ENCODE measurements at places on chromosomes 3 and 15. TPM values are rescaled to one million over a fixed set of nuclear protein-coding genes. Genes with fewer than 3 reads are reported as not detected.
A peak's percentile ranks its signal among the peaks of the same experiment; 100 is the strongest.

The PLA2G4F gene
- 3.2 TPM for total RNA-seq

The ZXDC gene
- 29.0 TPM for total RNA-seq

The TXNRD3 gene
- total RNA-seq = 14.6 TPM

The EPHB1 gene
- total RNA-seq = 9.1 TPM

The LINGO1 gene
- 19.6 TPM for total RNA-seq

DNA sequence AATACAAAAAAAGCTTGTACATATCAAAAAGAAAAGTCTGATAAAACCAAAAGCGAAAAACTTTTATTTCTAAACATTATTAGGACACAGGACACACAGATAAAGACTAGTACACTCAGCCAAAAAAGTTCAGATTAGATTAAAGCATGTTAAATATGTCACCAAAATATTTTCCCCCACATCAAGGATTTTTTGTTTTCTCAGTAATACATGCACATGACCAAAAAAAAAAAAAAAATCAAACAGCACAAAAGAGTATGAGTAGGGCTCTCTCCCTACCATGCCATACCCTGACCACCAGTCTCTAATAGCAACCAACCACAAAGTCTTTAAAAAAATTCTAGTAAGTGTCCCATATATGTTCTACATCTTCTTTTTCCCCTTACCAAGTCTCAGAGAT, 77.4 kb downstream of the LRRFIP2 start:
- no peak for DNase-seq
- H3K27me3 ChIP-seq = no peaks in the 10 kb centered on the region
- H3K4me3 ChIP-seq = no peak overlapping the region
- H3K4me1 ChIP-seq = peaks cover 24% of the 10 kb centered on the region

DNA sequence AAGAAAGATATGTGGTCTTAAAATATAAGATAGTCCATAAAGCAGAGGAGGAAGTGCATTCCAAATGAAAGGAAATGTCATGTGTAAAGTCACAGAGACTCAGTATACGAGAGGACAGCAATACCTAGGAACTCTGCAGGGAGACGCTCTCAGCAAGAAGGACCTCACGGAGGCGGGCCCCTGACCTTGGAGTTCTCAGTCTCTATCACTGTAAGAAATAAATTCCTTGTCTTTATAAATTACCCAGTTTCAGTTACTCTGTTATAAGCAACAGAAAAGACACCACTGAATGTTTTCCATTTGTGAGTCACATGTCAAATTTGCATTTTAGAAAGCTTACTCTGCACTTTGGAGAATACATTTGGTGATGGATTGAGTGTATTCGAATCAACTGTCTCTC, 140.6 kb downstream of the GBE1 start:
- no peaks in the 10 kb centered on the region for H3K4me1 ChIP-seq
- no peak overlapping the region for H3K27ac ChIP-seq
- DNase-seq = no peak
- H3K4me3 ChIP-seq = no peak overlapping the region
- no peaks in the 10 kb centered on the region for H3K27me3 ChIP-seq

DNA sequence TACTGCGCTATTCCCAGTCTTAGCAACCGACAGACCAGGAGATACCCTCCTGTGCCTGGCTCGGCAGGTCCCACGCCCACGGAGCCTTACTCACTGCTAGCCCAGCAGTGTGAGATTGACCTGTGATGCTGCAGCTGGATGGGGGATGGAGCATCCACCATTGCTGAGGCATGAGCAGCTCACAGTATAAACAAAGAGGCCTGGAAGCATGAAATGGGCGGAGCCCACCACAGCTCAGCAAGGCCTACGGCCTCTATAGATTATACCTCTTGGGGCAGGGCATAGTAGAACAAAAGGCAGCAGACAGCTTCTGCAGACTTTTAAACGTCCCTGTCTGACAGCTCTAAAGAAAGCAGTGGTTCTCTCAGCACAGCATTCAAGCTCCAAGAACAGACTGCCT, 160.3 kb downstream of the ANXA2 start:
- H3K27me3 ChIP-seq = peaks cover 45% of the 10 kb centered on the region
- H3K27ac ChIP-seq = no peak overlapping the region
- H3K4me1 ChIP-seq = no peaks in the 10 kb centered on the region

GRCh38 chr3:11384074-11384473, 111.9 kb downstream of the ATG7 start:
- H3K27me3 ChIP-seq = no peaks in the 10 kb centered on the region
- no peak for DNase-seq
- H3K4me1 ChIP-seq = peaks cover 43% of the 10 kb centered on the region
- no peak overlapping the region for H3K27ac ChIP-seq

GRCh38 chr3:114299421-114299820, 5.6 kb downstream of the TIGIT start:
- no peaks in the 10 kb centered on the region for H3K4me1 ChIP-seq
- H3K36me3 ChIP-seq = no peaks in the 10 kb centered on the region
- no peak overlapping the region for H3K27ac ChIP-seq

- H3K27me3 ChIP-seq = peaks cover 71% of the 10 kb centered on the region
- no peak overlapping the region for H3K4me3 ChIP-seq
- H3K27ac ChIP-seq = no peak overlapping the region
- no peak for DNase-seq
- H3K4me1 ChIP-seq = no peaks in the 10 kb centered on the region
These were observed 2.3 kb upstream of the TNFAIP8L3 start for GRCh38 chr15:51096976-51097375.

- peaks cover 10% of the 10 kb centered on the region for H3K4me1 ChIP-seq
- H3K27ac ChIP-seq = no peak overlapping the region
- H3K4me3 ChIP-seq = no peak overlapping the region
- no peak for DNase-seq
- H3K36me3 ChIP-seq = peaks cover 7% of the 10 kb centered on the region
These were observed 361.6 kb downstream of the LSAMP start for GRCh38 chr3:116083683-116084082.

DNA sequence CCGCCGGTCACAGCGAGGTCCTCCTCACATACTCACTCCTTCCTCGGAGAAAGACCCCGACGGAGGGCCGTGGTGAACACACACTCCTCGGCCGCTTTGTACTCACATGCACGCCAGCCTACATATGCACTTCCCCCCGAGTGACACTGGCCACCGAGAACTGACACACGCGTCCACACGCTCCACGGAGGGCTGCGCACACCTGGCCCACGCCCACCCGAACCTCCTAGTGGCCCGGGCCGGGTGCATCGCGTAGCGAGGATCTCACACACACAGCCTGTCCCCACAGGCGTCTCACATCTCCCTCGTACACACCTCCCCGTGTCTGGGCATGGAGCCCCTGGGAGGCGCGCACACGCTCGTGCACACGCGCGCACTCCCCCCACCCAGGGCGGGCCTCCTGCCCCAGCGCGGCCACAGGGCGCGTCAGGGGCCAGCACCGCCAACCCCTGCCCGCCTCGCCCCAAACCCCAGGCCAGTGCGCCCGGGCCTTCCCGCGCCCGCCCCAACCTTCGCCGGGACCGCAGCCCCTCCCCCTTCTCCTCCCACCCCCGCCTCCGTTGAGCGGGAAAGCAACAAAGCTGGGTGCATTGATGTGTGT, 411 bp upstream of the C3orf70 start:
- no peak for DNase-seq
- H3K4me1 ChIP-seq = peaks cover 6% of the 10 kb centered on the region
- H3K27ac ChIP-seq = peak overlapping the region; percentile 65
- H3K36me3 ChIP-seq = no peaks in the 10 kb centered on the region
- peak overlapping the region; percentile 90 for H3K4me3 ChIP-seq

DNA sequence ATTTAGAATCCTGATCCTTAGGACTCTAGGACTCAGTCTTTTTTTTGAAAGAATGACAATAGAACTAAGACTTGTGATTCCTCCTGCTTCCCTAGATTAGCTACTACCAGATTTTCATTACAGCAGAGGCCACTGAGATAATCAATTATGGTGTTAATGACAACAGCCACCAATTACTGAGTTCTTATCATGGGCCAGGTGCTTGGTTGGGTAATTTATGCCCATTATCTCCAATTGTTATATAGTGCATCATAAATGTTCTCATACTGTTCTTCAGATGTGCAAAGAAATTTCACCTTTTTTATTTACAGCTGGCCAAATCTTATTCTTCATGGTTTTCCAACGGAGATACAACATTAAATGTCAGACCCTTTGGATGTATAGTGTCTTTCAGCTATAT, 162.9 kb upstream of the CMC1 start:
- no peak overlapping the region for H3K4me3 ChIP-seq
- peaks cover 4% of the 10 kb centered on the region for H3K27me3 ChIP-seq
- no peaks in the 10 kb centered on the region for H3K36me3 ChIP-seq
- H3K4me1 ChIP-seq = no peaks in the 10 kb centered on the region

GRCh38 chr3:150433347-150433746, 25.2 kb downstream of the TSC22D2 start:
- DNase-seq = no peak
- H3K4me3 ChIP-seq = no peak overlapping the region
- no peaks in the 10 kb centered on the region for H3K27me3 ChIP-seq
- no peak overlapping the region for H3K27ac ChIP-seq
- peaks cover 27% of the 10 kb centered on the region for H3K36me3 ChIP-seq
- peaks cover 18% of the 10 kb centered on the region for H3K4me1 ChIP-seq

- DNase-seq = no peak
- H3K27ac ChIP-seq = peak overlapping the region; percentile 65
- peak overlapping the region; percentile 85 for H3K4me3 ChIP-seq
- peaks cover 53% of the 10 kb centered on the region for H3K27me3 ChIP-seq
- peaks cover 5% of the 10 kb centered on the region for H3K4me1 ChIP-seq
- no peaks in the 10 kb centered on the region for H3K36me3 ChIP-seq
These were observed 1.5 kb downstream of the C2CD4A start for GRCh38 chr15:62068071-62068809.

GRCh38 chr15:39624806-39625205, 43.9 kb downstream of the THBS1 start:
- no peaks in the 10 kb centered on the region for H3K36me3 ChIP-seq
- H3K4me1 ChIP-seq = peaks cover 10% of the 10 kb centered on the region
- no peaks in the 10 kb centered on the region for H3K27me3 ChIP-seq
- no peak overlapping the region for H3K4me3 ChIP-seq

- no peak for DNase-seq
- no peak overlapping the region for H3K4me3 ChIP-seq
- no peaks in the 10 kb centered on the region for H3K36me3 ChIP-seq
- no peaks in the 10 kb centered on the region for H3K27me3 ChIP-seq
- H3K4me1 ChIP-seq = peaks cover 18% of the 10 kb centered on the region
These were observed 12.6 kb downstream of the RASGRP1 start for GRCh38 chr15:38551720-38552648.

DNA sequence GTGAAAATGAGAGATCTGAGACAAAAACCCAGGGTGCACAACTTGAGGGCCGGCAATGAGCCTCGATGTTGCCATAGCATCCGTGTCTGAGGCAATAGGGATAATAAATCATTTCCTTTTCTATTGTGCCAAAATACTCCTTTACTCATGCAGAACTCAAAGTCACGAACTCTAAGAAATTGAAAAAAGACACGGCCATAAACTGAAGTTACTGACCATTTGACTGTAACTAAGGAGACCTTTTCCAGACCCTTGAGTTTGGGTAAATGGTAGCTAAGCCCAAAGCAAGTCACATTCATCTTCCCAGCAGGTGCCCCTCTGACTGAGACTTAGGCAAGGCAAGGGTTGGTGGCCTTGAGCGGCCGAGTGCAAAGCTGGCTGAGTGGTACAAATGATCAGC, 141.2 kb upstream of the SLCO3A1 start:
- H3K27ac ChIP-seq = no peak overlapping the region
- H3K4me3 ChIP-seq = no peak overlapping the region
- no peak for DNase-seq
- peaks cover 6% of the 10 kb centered on the region for H3K27me3 ChIP-seq
- H3K4me1 ChIP-seq = peaks cover 8% of the 10 kb centered on the region

- H3K27ac ChIP-seq = no peak overlapping the region
- H3K4me1 ChIP-seq = peaks cover 25% of the 10 kb centered on the region
These were observed 357.7 kb upstream of the SGO1 start for GRCh38 chr3:20543535-20544226.

DNA sequence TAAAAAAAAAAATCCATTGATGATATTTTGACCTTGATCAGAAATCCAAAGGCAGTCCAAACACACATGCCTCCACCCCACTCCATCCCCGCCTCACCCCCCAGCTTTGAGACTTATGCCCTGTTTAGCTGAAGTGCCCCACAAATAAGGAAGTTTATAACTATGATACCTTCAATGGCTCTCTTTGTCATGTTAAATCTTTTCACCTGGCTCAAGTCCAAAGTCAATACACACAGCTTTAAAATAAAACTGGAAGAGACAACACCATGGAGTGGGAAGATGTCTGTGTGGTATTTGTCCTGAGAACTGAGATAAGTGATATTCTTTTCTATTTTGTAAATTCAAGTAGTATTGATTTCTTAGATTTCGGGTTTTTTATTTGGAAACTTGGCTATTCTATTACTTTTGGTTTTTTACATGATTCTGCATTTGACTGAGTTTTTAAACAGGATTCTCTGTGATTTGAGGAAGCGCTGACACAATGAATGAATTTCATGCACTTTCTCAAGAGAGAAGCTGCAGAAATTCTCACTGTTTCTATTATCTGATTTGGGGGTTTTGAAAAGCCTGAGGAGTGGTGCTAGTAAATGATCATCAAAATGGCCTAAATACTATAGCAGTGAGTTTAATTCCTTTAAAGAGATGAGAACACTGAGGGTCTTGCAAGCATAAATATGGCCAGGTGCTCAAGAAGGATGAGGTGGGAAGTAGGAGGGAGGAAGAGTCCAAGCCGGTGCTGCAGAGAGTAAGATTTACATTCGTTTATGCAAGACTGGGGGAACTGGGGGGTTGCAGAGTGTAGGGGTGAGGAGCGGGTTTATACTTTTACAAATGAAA, 5.2 kb downstream of the FOXB1 start:
- no peak for DNase-seq
- peak overlapping the region; percentile 1 for H3K4me3 ChIP-seq
- H3K27ac ChIP-seq = no peak overlapping the region
- no peaks in the 10 kb centered on the region for H3K36me3 ChIP-seq

DNA sequence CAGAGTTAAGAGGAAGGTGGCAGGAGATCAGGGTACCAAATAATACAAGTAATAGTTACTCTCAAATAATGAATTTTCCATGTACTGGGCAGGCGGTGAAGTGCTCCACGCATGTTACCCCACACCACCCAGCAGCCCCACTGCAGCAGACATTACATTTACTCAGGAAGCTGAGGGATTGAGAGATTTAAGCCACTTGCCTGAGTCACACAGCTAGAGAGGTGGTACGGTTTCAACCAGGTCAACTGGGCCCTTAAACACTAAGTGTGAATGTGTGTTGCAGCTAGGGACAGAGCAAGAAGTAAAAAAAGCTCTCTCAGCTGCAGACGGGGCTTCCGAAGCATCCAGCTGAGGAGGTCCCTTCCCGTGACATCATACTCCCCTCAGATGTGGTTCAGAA, 91.3 kb downstream of the PRICKLE2 start:
- DNase-seq = no peak
- H3K4me1 ChIP-seq = peaks cover 12% of the 10 kb centered on the region
- no peak overlapping the region for H3K27ac ChIP-seq
- no peak overlapping the region for H3K4me3 ChIP-seq
